ENCODE measurements at places on chromosomes 4 and X.

DNA sequence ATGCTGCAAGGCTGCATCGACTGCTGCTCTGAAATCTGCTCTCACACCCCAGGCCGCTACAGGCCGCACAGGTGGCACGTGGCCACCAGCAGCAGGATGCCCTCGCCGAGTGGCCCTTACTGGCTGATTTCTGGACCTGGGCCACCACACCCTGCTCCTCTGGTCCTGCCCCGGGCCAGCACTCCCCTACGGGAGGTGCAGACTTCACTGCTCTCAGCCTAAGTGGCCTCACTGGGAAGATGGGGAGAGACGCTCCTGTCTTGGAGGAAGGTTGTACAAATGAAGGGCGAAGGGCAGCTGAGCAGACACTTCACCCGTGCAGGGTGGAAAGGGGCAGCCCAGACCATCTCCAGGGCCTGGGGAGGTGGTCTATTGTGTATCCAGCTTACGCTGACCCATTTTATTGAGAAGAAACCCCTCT is 72.5 kb downstream of the ACOX3 start:
- DNase-seq = no peak

- no peak for DNase-seq
Measured at GRCh38 chrX:69066966-69067525, 98.2 kb downstream of the PJA1 start.

- peak; percentile 42 for DNase-seq
Measured at GRCh38 chr4:141657550-141658250, 21.3 kb downstream of the IL15 start.

- no peak for DNase-seq
Measured at GRCh38 chrX:122504026-122504425, 680.1 kb upstream of the GRIA3 start.

- no peak for DNase-seq
Measured at GRCh38 chrX:30791296-30792278, 97.5 kb downstream of the TAB3 start.

DNA sequence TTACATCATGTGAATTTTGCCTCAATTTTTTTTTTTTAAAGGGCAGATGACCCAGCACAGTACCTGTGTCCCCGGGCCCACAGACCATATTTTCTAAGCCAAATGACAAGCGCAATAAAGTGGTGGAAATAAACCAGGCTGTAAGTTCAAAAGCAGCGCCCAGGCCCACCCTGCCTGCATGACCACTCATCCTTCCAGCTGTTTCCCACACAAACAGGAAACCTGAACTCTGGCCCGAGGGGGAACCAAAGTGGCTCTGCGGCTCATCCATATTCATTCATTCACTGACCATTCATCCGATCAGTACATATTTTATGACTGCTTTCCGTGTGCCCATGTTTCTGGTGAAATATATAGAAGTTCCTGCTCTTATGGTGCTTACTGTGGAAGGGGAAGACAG is 33.7 kb upstream of the CRMP1 start:
- DNase-seq = no peak

GRCh38 chrX:111200327-111200726 is 70.0 kb downstream of the CAPN6 start:
- no peak for DNase-seq

DNA sequence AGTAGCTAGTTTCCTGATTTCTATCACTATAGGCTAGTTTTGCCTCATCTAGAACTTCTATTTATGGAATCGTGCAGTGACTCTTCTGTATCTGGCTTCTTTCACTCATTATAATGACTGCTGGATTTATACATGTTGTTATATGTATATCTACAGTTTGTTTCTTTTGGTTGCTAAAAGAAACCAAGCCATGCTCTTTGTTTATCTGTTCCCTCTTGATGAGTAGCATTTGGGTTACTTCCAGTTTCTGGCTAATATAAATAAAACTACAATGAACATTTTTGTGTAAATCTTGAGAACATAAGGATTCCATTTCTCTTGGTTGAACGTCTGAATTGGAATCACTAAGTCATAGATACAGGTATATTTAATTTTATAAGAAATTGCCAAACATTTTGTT is 73.9 kb downstream of the ARHGAP24 start:
- DNase-seq = no peak

- DNase-seq = no peak
Measured at GRCh38 chr4:103496800-103497199, 223.0 kb downstream of the TACR3 start.

- DNase-seq = no peak
Measured at GRCh38 chr4:85788604-85789003, 313.7 kb downstream of the ARHGAP24 start.

GRCh38 chrX:78653118-78653822 is 5.9 kb downstream of the RTL3 start:
- DNase-seq = peak; percentile 39

GRCh38 chr4:10925996-10926395 is 241.4 kb upstream of the CLNK start:
- no peak for DNase-seq

DNA sequence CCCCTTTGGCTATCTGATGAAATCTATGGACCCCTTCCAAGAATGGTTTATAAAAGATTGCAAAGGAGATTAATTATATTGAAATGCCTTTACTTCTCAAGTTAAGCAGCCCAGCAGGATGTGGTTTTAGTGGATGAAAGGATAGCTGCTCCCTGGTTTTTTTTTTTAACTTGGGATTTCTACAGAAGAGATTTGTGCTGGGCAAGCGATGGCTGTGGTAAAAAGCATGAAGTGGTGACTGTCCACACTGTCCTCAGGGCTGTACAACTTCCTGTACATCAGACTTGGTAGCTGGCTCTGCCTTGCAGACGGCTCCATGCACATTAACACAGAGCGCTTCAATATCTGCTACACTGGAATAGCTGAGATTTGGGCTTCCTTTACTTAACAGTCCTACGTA is 321.7 kb downstream of the DHX15 start:
- no peak for DNase-seq

DNA sequence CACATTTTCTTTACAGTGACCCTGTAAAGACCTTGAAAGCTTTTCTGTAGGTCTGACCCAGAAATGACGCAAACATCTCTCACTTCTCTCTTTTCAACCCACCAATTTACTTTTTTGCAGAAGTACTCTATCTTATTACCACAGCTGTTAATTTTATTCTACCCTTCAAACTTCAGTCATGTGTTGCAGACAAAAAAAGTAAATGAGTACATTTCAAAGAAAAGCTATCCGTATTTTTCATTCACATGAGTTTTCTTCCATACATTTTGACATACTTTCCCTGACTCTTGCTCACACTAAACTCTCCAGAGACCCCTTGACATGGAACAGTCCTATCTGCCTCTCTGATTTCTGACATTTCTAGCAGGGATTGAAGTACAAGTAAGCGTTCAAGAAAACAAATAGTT is 51.7 kb downstream of the SLC7A11 start:
- DNase-seq = peak; percentile 91

DNA sequence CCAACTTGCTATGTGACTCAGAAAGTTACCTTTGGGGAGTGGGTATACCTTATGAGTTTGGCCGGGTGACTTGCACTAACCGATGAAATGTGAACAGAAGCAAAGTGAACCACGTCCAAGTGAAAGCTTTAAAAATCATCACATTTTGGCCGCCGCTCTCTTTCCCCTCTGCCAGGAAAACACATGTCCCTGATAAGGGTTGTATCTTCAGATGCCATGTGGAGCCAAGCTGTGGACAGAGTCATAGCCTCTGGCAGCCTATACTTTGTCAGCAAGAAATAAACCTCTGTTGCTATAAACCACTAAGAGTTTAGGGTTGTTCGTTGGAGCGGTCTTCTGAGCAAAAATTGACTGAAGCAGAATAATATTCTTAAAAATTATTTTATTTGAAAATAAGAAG is 92.3 kb downstream of the PRDM5 start:
- no peak for DNase-seq

DNA sequence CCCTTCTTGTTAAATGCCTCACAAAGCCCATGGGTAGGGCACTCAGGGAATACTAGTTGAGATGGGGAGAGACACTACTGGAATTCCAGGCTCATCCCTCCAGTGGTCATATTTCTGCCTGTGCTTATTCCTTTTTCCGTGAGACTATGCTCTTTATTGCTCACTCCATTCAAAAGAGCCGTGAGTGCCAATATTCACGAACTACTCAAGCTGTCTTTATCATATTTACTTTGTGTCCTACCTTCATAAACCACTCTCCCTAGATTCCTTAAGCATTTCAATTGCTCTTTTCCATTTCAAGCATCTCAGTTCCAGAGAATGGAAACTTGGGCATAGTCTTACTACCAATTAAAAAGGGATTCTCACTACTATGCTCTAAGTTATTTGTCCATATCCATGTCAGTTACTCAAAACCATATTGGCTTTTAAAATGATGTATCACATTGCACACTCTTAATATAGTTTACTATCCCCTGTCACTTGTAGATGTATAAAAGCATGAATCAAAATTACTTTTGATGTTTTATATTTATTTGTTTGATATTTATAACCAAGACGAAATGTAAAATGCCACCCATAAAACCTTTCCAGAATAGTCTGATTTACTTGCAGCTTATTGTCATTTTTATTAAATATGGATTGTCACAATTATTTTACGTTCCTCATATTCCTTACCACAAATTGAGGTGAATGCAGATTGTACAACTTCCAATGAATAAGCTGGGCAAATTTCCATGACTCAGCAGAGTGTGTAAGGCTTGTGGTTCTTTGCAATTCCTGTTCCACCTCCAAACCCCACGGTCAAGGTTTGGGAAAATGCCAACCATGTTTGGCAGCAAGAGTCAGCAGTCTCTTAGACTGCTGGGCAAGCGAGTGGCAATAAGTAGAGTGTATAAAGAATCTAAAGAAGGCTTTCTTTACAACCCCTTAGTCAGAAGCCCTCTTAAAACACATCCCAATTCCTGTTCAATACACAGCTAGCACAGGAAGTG is 24.4 kb downstream of the ENOX2 start:
- peak; percentile 30 for DNase-seq

GRCh38 chr4:58061967-58062366 is 951.8 kb upstream of the IGFBP7 start:
- DNase-seq = no peak

- no peak for DNase-seq
Measured at GRCh38 chr4:42605264-42605663, 51.6 kb downstream of the ATP8A1 start.

DNA sequence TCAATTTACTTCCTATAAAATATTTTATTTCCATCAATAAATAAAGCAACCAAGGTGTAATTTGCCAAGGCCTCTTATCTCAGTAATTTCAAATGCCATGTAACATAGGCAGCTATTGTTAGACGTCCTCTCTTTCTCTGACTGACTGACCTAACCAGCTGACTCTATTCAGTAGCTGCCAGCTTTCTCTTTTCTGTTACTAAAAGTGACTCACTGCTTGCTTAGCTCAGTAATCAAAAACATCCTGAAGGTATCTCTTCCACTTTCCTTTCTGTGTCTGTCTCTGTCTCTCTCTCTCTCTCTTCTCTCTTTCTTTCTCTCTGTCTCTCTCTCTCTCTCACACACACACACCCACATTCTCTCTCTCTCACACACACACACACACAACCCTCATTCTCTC is 134.2 kb downstream of the SPOCK3 start:
- no peak for DNase-seq

DNA sequence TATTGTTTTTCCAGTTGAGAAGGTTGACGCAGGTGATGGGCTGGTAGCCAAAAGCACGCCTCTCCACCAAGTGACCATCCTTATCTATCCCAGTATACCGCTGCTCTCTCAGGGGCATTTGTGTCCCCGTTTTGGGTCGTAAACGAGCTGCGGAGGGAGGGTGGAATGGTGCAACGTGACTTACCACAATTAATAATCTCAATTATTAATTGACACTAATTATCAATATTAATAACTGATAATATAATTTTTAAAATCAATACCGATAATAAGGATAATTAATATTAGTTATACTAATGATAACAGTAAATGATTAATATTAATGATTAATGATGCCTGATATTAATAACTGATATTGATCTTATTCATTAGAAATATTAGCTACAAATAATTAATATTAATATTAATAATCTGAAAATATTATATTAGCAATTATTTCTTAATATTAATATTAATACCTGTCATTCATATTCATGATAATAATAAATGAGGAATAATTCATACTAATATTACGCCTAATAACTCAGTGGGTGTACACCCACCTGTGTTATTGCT is 56.1 kb downstream of the OTOP1 start:
- no peak for DNase-seq

Data from suppressor macrophage (primary cell).